ENCODE measurements at places on chromosomes 6 and 20. TPM values are rescaled to one million over a fixed set of nuclear protein-coding genes. Genes with fewer than 3 reads are reported as not detected.
A peak's percentile ranks its signal among the peaks of the same experiment; 100 is the strongest.

GRCh38 chr20:41476013-41476441 lies 109.4 kb upstream of the EMILIN3 start:
- peaks cover 52% of the 10 kb centered on the region for H3K36me3 ChIP-seq
- H3K27me3 ChIP-seq = no peaks in the 10 kb centered on the region
- no peak overlapping the region for H3K4me3 ChIP-seq
- no peak overlapping the region for H3K27ac ChIP-seq
- peak; percentile 45 for DNase-seq

Gene TSBP1
- total RNA-seq = not detected

DNA sequence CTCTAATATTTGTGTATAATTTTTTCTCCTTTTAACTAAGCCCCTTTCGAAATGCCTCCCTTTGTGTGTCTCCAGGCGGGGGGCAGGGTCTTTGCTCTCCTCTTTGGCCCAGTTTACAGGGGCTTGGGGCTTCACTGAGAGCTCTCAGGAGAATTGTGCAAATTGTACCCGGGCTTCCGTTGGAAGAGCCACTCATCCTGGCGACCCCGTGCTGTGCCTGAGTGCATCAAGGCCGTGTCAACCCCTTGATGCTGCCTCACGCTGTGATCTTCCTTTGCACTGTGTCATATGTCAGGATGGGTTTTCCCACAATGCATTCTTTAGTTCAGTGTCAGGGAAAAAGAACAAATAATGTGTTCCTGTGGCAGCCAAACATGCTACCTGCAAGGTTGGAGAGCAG lies 118.0 kb upstream of the POU3F2 start:
- H3K36me3 ChIP-seq = no peaks in the 10 kb centered on the region
- H3K4me3 ChIP-seq = no peak overlapping the region
- no peak overlapping the region for H3K27ac ChIP-seq

Gene TTK
- 7.7 TPM for total RNA-seq

Gene TMEM244
- total RNA-seq = not detected

Gene PRKN
- 19.8 TPM for total RNA-seq

GRCh38 chr6:148274809-148275208 lies 67.8 kb upstream of the SASH1 start:
- H3K36me3 ChIP-seq = no peaks in the 10 kb centered on the region
- no peaks in the 10 kb centered on the region for H3K27me3 ChIP-seq
- no peak overlapping the region for H3K27ac ChIP-seq
- DNase-seq = no peak

Gene THEMIS
- 1.3 TPM for total RNA-seq

Gene SIM1
- not detected for total RNA-seq

Gene SF3B5
- 140 TPM for total RNA-seq

DNA sequence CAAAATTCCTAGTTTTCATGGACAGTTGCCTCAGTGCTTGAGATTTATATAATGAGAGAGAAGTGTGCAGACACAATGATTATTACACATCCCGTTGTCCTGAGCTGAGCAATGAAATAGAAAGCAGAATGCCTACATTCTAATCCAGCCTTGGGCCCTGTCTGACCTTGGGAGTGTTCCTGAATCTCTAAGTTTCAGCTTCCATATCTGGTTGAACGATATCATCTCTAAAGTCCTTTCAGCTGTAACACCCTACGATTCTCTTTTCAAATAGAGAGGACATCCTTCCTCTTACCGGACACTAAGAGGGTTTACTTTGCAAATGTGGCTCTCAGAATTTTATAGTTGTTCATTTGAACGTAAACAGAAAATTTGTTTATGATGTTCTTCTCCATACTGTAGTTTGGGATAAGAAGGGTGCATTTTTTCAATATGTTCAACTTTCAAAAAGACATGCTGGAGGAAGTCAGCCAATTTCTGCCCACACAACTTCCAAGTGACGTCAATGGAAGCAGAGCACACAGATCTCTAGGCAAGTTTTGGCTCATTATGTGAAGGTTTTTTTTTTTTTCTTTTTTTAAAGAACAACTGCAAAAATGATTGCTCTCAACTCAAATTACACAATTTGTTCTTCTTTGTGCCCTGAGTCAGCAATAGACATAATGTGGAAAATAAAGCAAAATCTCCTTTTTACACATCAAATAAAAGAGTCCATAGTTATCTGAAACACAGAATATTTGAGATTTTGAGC lies 50.4 kb downstream of the PDE7B start:
- peaks cover 4% of the 10 kb centered on the region for H3K4me1 ChIP-seq
- DNase-seq = peak; percentile 84
- no peak overlapping the region for H3K4me3 ChIP-seq
- peak overlapping the region; percentile 77 for H3K27ac ChIP-seq
- no peaks in the 10 kb centered on the region for H3K27me3 ChIP-seq

Gene OTOR
- total RNA-seq = not detected

- DNase-seq = no peak
- H3K27ac ChIP-seq = no peak overlapping the region
- no peaks in the 10 kb centered on the region for H3K27me3 ChIP-seq
- H3K4me3 ChIP-seq = no peak overlapping the region
- peaks cover 20% of the 10 kb centered on the region for H3K4me1 ChIP-seq
- H3K36me3 ChIP-seq = peaks cover 25% of the 10 kb centered on the region
Observed at GRCh38 chr6:16248271-16248853, 10.0 kb downstream of the GMPR start.

Gene MMP24OS
- 39.3 TPM for total RNA-seq

GRCh38 chr6:139708337-139709199 lies 334.1 kb upstream of the CITED2 start:
- peaks cover 7% of the 10 kb centered on the region for H3K4me1 ChIP-seq
- no peaks in the 10 kb centered on the region for H3K27me3 ChIP-seq
- H3K36me3 ChIP-seq = no peaks in the 10 kb centered on the region
- no peak overlapping the region for H3K27ac ChIP-seq

Gene ANGPT4
- total RNA-seq = not detected

DNA sequence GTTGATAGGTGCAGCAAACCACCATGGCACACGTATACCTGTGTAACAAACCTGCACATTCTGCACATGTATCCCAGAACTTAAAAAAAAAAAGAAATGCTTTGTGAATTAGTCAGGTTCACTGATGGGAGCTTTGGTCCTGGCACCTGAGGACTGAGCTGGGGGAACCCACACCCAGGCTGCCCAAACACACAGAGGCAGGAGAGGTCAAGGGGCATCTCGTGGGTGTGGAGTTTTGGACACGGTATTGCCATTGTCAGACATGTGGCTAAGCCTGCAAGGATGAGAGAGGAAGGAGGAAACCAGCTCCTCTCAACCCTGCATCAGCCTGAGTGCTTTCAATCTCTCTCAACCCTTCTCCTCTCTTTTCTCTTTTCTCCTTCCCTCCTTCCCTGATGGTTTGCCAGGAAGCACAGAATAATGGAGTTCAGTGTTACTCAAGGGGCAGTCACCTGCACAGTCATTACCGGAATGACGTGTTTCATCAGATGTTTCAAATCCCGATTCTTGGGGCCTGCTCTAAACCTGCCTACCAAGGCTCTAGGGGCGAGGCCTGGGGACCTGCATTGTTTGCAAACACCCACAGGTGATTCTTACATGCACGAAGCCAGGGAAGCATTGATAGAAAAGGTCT lies 89.9 kb upstream of the NEDD9 start:
- no peak for DNase-seq
- no peak overlapping the region for H3K4me3 ChIP-seq
- peaks cover 8% of the 10 kb centered on the region for H3K4me1 ChIP-seq
- H3K36me3 ChIP-seq = no peaks in the 10 kb centered on the region
- H3K27ac ChIP-seq = no peak overlapping the region

DNA sequence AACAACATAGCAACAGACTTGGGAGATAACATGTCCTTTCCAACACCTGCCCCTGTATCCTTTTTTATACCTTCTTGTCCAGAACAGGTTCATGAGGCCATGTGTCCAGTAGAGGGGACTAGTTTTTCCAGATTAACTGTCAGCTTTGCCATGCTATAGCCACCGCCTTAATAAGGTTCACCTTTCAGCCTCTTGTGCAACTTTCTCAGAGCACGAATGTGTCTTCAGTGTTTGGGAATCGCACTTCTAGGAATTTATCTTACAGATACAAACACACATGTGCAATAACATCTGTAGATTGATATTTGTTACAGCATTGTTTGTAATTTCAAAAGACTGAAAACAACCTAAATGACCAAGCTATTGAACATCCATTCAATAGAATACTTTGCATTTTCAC lies 21.4 kb downstream of the NCR2 start:
- H3K36me3 ChIP-seq = no peaks in the 10 kb centered on the region
- no peaks in the 10 kb centered on the region for H3K27me3 ChIP-seq
- H3K4me1 ChIP-seq = no peaks in the 10 kb centered on the region
- no peak for DNase-seq
- no peak overlapping the region for H3K4me3 ChIP-seq

- no peak overlapping the region for H3K27ac ChIP-seq
- DNase-seq = no peak
- H3K36me3 ChIP-seq = no peaks in the 10 kb centered on the region
- H3K27me3 ChIP-seq = peaks cover 3% of the 10 kb centered on the region
- no peaks in the 10 kb centered on the region for H3K4me1 ChIP-seq
Observed at GRCh38 chr6:45920819-45921511, 94.7 kb downstream of the CLIC5 start.

Gene RANBP9
- 51.4 TPM for total RNA-seq

DNA sequence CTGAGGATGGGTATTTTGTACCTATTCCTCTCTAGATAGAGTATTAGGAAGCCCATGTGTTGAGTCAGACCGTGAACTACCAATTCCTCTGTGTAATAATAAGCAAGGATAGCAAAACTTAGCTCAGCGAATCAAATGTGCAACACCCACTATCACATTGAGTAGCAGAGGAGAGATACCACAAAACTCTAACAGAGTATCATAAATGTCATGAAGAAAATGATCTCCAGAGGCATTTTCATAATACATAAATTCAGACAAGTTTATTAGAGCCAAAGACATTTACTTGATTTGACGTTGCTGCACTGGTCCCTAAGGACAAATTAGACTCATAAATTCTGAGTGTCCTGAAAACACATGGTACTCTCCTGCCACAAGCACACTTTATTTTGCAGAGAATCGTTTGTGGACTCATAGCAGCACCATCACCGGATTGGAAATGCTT lies 245.2 kb downstream of the HAO1 start:
- no peaks in the 10 kb centered on the region for H3K27me3 ChIP-seq
- no peaks in the 10 kb centered on the region for H3K36me3 ChIP-seq
- no peak for DNase-seq
- H3K27ac ChIP-seq = no peak overlapping the region
- H3K4me3 ChIP-seq = no peak overlapping the region

- H3K36me3 ChIP-seq = no peaks in the 10 kb centered on the region
- H3K4me3 ChIP-seq = no peak overlapping the region
- no peaks in the 10 kb centered on the region for H3K27me3 ChIP-seq
Observed at GRCh38 chr6:37862430-37862829, 42.9 kb downstream of the ZFAND3 start.

- H3K27me3 ChIP-seq = peaks cover 6% of the 10 kb centered on the region
- H3K27ac ChIP-seq = no peak overlapping the region
- no peaks in the 10 kb centered on the region for H3K4me1 ChIP-seq
- no peak for DNase-seq
Observed at GRCh38 chr20:42138729-42139128, 520.6 kb upstream of the CHD6 start.

Gene DCDC2
- total RNA-seq = 2.2 TPM

- no peak overlapping the region for H3K4me3 ChIP-seq
- no peaks in the 10 kb centered on the region for H3K36me3 ChIP-seq
- no peak overlapping the region for H3K27ac ChIP-seq
- no peaks in the 10 kb centered on the region for H3K27me3 ChIP-seq
- H3K4me1 ChIP-seq = peaks cover 7% of the 10 kb centered on the region
- no peak for DNase-seq
Observed at GRCh38 chr6:49522710-49523593, 23.2 kb downstream of the GLYATL3 start.

GRCh38 chr6:15417811-15418210 lies 171.9 kb downstream of the JARID2 start:
- H3K36me3 ChIP-seq = no peaks in the 10 kb centered on the region
- peaks cover 27% of the 10 kb centered on the region for H3K4me1 ChIP-seq
- H3K4me3 ChIP-seq = no peak overlapping the region
- H3K27ac ChIP-seq = no peak overlapping the region

DNA sequence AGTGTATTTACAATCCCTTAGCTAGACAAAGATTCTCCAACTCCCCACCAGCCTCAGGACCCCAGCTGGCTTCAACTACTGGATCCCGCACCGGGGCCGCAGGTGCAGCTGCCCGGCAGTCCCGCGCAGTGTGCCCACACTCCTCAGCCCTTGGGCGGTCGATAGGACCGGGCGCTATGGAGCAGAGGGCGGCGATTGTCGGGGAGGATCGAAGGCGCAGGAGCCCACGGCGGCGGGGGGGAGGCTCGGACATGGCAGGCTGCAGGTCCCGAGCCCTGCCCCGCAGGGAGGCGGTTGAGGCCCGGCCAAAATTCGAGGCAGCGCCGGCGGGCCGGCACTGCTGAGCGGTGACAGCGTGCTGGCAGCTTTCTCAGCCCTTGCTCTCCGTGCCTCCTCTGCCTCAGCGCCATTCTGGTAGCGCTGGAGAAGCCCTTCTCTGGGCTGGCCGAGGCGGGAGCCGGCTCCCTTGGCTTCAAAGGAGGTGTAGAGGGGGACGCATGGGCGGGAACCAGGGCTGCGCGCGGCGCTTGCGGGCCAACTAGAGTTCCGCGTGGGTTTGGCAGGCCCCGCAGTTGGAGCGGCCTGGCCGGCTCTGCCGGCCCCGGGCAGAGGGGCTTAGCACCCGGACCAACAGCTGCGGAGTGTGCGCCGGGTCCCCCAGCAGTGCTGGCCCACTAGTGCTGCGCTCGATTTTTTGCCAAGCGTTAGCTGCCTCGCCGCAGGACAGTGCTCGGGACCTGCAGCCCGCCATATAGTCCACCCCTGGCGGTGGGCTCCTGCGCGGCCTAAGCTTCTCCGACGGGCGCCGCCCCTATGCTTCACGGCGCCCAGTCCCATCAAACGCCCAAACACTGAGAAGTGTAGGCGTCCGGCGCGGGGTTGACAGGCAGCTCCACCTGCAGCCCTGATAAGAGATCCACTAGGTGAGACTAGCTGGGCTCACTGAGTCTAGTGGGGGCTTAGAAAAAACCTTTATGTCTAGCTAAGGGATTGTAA lies 32.4 kb upstream of the KIF13A start:
- no peak overlapping the region for H3K4me3 ChIP-seq
- H3K4me1 ChIP-seq = no peaks in the 10 kb centered on the region
- DNase-seq = no peak

DNA sequence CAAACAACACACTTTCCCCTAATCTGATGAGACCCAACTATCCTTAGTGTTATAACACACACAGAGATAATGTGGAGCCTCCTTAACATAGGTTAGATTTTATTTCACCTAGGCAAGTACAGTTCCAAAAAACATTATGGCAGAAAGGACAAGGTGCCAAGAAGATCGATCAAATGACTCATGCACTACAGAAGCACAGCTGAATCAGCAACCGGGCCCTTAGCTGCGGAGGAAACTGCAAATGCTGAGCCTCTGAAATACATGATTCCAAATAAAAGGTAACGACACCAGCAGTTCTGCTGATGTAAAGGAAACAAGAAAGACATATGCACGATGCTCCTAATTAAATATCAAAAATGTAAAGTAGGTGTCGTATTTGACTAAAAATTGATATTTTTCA lies 19.9 kb upstream of the MUC21 start:
- H3K27ac ChIP-seq = no peak overlapping the region
- no peaks in the 10 kb centered on the region for H3K36me3 ChIP-seq
- no peak for DNase-seq
- H3K27me3 ChIP-seq = no peaks in the 10 kb centered on the region

Measured in stomach (tissue), 19 donors.